ENCODE measurements at places on chromosomes 4 and X.

DNA sequence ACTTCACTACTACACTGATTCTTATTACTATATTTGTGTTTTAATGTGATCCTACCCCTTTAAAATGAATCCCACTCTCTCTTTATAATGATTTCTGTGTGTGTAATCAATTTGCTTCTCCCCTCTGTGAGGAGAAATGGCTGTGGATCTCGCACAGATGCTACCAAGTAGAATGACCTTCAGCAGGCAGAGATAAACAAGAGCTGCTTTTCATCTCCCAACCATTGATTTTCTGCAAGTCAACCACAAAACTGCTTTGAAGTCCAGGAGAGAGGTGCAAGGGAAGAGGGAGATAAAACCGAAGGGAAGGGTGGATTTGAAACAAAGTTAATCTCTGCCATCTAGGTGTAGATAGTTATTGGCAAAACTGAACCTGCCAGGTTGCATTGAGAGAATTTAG, 141.6 kb downstream of the NPNT start:
- no peak for DNase-seq

DNA sequence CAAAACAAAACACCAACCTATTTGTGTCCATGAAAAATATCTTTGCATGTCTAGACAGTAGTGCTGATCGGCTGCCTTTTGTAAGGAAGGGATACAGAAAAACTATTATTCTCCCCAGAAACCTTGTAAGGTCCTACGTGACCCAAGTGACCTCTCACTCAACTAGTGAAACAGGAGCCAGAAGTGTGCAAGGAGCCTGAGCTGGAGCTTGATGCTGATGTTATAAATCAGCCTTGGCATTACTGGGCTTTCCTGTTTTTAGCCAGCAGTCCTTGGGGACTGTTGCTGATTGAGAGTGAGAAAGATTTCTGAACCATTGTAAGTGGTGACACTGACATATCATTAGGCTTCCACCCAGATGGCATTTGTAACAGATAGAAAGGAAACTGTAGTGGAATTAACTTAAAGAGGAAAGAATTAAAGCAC, 100.8 kb upstream of the LIMCH1 start:
- no peak for DNase-seq

- DNase-seq: no peak
Measured at GRCh38 chrX:54166915-54167314, 16.1 kb downstream of the FAM120C start.

- DNase-seq: no peak
Measured at GRCh38 chr4:143374771-143375170, 38.1 kb downstream of the GAB1 start.

All from GM06990 (cell line).